GM20000 (cell line): ENCODE measurements at places on chromosomes 2 and 18.

DNA sequence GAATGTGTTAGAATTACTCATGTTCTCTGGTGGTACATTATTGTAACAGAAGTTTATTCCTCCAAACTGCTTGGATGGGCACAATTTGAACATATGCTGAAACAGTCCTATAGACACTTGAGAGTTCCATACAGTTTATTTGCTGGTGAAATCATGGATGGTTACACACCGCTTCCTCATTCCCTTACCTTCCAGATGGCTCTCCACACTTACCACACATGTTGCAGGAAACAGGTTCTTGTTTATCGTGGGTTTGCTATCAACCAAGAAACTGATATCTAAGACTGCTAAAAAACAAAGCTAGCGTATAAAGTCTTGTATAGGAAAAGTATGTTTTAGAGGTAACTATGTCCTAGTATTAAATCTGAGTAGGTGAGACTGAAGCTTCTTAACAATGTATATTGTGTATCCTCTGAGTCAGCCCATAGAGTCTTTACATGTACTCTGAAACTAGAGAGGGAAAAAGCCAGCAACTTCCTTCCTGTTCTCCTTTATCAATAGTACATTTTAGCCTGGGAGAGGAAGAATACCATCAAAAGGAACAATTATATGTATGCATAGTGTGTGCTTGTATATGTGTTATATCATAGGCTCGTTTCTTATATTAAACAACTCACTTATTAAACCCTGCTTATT is 313.1 kb downstream of the PLCL1 start:
- DNase-seq = no peak

DNA sequence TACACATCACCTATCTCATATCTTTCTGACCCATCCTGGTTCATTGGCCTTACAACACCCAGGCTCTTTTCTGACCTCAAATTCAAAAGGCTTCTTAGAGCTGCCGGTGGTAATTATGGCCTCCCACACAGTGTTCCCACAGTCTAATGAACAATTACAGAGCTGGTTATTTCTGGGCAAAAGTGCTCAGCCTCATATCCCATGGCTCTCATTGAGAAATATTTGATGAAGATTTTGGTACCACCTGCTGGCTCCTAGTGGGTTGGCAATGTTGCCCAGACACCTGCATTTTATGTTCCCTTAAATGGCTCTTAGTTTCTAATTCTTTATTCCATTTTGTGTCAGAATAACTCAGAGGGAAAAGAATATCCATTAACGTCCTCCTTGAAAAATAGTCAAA is 20.1 kb upstream of the SCYGR2 start:
- no peak for DNase-seq

GRCh38 chr2:163934131-163934530 is 198.3 kb upstream of the FIGN start:
- DNase-seq = no peak

- no peak for DNase-seq
These were observed 271.6 kb upstream of the SESTD1 start for GRCh38 chr2:179536185-179536584.

GRCh38 chr2:96157649-96158553 is 12.7 kb upstream of the DUSP2 start:
- DNase-seq = peak; percentile 75

DNA sequence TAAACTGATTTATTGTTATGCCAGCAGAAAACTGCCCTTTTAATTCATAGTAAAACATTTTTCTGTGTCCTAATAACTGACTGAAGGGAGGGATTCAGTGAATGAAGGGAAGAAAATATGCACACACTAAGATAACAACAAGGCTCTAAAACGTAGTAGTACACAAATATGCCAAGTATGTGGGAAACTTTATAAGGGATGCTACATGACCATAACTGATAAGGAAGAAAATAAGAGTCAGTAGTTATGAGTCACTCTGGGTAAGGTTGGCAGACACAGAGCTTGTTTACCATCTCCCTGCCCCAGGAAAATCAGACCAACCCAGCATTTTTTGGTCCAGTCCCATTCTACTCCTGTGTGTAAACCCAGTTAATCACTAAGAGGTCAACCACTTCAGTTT is 124.2 kb downstream of the RPRM start:
- no peak for DNase-seq

DNA sequence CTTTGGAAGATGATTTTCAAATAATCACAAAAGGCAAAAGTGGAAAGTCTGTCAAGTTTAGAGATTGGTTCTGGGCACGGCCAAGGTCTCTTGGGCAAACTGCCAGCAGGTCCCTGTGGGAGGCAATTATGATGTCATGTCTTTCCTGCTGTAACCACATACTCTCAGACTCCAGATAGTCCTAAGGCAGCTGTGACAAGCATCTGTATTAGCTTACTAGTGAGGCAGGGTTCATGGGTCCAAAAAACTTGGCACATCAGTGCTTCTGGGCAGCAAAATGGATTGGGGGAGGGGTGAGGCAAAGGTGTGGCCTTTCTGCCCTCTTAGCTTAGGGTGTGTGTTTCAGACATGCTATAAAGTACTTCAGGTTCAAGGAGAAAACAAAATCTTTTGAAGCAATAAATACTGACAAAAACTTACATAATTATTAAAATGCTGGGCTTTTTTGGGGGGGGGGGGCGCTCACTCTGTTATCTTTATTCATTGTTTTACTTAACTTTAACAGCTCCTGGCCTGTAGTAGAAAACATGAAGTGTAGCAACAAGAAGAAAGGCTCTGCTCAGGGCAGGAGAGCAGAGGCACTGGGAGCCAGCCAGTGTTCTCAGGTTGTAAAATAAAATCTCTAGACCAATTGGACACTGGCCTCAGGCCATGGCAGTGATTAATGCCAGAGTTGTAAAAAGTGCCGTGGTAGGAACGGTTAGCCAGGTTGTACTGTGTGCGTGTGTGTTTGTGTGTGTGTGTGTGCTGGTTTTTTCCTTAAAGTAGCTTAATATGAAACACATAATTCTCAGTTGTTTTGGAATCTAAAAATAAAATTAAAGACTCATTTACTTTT is 14.3 kb upstream of the TANC1 start:
- no peak for DNase-seq

- peak; percentile 57 for DNase-seq
These were observed 73.9 kb upstream of the TTC27 start for GRCh38 chr2:32553829-32554432.
